Heart left ventricle (tissue), 16 donors: ENCODE measurements at places on chromosomes 3 and 15.

DNA sequence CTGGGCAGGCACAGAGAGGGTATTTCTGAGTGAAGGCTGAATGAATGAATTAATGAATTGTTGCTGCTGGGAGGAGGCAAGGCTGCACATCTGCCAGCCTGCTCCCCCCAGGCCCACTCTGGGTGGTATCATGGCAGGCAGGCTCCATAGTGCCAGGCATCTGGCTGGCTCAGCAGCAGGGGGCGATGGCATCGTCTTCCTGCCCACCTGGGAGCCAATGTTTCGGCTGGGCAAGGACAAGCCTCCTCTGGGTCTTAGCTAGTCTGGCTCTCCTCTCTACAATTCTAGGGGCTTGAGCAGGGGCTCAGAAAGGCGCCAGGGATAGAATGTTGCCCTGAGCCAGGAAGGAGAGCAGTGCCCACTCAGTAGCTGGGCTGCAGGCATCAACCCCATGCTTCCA lies 1.7 kb upstream of the TLR9 start:
- no peak for DNase-seq

DNA sequence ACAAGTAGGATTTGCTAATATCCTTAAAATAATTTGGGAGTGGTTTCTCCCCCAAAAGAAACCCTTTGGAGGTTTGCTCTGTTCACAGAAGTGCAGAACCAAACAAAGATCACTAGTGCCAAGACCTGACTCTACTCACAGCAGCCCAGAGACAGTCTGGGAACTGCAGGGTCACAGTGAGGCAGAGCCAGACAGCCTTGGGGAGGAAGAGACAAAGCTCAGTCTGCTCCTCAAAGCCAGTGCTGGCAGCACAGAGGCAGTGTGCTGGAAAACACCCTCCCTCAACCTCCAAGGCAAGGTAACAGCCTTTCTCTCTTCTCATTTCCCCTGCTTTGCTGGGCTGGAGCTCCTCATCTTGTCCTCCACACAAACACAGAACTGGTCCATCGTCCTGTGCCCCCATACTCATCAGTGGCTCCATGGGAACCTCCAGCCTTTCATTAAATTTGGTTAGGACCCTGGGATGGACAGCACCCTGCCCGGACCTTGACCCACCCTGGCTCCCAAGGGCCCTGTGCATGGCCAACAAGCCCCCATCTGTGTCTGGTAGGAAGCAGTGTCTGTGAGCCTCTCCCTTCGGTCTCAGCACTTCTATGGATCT lies 12.6 kb downstream of the RAB6B start:
- DNase-seq: no peak

GRCh38 chr3:113213896-113214587 lies 2.7 kb downstream of the BOC start:
- no peak for DNase-seq

DNA sequence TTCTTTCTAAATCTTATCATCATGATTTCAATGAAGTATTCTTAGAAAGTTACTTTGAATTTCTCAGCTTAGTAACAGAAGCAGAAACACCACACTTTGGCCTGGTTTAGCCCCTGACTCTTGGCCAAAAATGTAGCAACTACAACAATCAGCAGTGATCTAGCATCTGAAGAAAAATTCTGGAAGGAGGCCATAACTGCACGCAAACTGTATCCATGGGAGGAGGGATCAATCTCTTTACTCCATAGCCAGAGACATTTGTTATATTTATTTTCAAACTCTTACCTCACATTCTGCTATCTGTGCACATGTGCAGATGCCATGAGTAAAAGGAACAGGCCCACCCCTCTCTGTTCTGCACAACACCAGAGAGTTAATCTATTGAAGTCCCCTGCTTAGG lies 251.0 kb upstream of the P2RY1 start:
- no peak for DNase-seq

DNA sequence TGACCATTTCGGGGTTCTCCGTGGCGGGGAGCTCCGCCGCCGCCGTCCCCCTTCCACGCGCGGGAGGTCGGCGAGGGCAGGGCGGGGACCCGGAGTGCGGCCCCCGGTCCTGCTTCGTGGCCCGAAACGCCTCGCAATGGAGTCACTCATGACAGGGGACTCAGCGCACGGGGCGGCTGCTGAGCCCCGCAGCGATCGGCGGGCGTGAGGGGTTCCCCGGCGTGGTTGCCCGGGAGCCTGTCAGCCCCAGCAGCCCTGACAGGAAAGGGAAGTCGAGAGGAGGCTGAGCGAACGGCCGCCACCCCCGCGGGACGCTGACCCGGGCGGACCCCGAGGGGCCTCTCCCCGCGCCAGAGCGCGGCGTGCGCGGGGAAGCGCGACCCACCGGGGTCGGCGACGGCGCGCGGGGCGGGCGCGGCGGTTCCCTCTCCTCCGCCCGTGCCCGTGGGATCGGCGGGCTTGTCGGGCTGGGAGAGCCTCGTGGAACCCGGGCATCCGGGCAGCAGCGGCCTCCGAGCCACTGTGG lies 564 bp upstream of the PIGZ start:
- DNase-seq: no peak

DNA sequence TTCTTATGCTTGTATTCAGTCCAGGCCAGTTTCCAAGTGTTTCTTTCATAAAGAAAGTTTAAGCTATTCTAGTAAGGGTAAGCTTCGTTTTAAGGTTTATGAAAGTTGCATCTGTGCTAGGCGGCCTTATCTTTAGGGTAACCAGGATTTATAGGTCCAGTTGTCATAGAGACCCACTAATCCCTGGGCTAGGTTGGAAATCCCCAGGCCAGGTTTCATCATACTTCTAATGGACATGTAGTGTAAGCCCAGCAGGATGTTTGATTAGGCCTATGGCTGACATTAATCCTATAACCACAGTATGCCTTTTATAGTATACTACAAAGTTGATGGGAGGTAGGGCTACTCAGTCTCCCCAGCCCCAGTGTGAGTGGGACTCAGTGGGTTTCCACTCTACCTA lies 312.4 kb downstream of the CACNA2D3 start:
- no peak for DNase-seq

DNA sequence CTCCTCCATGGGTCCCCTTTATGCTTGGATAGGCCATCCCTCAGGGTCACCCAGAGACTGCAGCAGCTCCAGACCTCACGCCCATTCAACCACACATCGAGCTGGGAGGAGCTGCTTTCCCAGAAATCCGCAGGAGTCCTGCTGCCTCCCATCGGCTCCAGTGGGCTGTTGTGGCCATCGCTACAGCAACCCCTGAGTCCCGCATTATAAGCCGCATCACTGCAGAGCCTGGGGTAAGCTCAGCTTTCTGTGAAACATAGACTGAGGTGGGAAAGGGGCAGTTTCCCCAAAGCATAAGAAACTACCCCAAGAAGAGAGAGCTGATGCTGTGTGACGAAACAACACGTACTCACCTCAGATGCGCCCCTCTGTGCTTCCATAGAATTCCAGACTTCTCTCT lies 35.7 kb downstream of the MRPL46 start:
- DNase-seq: no peak

DNA sequence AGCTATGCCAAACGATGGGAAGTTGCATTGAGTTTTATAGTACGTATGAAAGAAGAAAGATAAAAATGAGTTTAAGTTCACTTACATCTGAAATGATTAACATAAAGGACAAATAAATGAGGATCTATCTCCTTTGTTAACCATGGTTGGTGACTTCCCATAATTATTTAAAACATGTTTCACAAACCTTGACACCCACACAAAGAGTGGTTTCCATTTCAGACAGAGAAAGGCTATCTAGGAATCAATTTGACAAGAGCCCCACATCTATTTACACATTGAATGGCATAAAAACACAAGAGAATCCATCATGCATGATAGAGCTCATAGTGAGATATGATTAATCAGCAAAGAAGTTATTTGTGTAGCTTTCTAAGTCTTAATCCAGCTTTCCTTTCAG lies 14.2 kb upstream of the MTMR10 start:
- DNase-seq: no peak

GRCh38 chr3:192919901-192920300 lies 2.2 kb upstream of the MB21D2 start:
- no peak for DNase-seq

- no peak for DNase-seq
These were observed 2.3 kb downstream of the FBN1 start for GRCh38 chr15:48643206-48643605.

DNA sequence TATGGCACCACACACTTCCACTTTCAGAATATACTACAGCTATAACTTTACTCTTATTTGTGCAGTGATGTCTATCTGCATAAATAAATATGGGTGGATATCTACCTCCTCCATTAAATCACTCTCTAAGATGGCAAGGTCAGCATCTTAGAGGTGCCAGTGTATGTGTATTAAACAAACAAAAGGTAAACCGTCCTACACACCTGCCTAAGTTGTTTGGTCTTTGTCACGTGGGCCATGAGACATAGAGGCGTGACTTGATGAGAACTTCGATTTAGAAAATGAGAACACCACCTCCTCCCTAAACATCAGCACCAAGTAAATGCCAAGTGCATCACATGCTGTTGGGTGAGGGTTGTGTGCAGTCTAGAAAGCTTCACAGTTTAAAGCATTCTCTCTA lies 310.6 kb downstream of the GRM7 start:
- DNase-seq: no peak

- DNase-seq: no peak
These were observed 253.7 kb downstream of the PLCL2 start for GRCh38 chr3:17138246-17139039.

GRCh38 chr15:66226736-66227135 lies 26.8 kb downstream of the MEGF11 start:
- DNase-seq: no peak

DNA sequence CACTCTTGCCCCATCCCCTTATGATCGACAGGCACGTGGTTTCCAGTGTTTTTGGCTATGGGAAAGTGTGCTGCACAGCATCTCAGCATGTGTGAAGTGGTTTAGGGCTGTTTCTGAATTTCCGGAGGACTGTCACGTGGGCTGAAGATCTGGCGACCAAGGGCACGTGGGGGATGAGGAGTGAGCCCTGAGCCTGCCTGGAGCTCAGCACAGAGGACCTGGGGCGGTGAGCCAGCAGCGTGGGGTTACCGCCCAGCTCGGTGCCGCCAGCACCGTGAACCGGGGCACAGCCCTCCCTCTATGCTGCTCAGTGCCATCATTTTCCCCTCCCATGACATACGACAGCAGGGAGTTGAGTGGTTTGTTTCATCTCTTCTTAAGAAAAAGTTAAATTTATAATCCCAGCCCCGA lies 150.2 kb downstream of the DNAJB8 start:
- no peak for DNase-seq

- no peak for DNase-seq
These were observed 76.3 kb upstream of the ABHD17C start for GRCh38 chr15:80618685-80619400.

- no peak for DNase-seq
These were observed 149.8 kb downstream of the TMCO5A start for GRCh38 chr15:38084289-38084688.

- DNase-seq: no peak
These were observed at the start of gene OR5K2 for GRCh38 chr3:98497381-98497780. TSS of gene OR5K2 (plus strand) at chr3:98497681. CDS start at chr3:98497681, 0 bp downstream.

DNA sequence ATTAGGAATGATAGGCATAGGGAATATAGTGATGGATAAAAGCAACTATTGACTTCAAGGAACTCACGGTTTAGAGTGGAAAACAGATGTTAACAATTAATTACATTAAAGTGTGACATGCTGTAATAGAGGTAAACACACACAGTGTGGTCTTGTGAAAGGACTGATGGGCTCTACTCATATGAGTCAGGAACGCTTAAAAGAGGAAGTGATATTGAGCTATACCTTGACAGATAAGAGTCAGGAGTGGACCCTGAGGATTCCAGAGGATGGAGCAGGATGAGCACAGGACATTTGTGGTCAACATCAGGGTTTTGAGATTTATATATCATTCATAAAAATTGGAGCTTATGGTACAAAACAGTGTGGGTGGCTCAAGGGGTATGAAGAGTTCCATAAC lies 11.0 kb downstream of the EXOG start:
- no peak for DNase-seq

DNA sequence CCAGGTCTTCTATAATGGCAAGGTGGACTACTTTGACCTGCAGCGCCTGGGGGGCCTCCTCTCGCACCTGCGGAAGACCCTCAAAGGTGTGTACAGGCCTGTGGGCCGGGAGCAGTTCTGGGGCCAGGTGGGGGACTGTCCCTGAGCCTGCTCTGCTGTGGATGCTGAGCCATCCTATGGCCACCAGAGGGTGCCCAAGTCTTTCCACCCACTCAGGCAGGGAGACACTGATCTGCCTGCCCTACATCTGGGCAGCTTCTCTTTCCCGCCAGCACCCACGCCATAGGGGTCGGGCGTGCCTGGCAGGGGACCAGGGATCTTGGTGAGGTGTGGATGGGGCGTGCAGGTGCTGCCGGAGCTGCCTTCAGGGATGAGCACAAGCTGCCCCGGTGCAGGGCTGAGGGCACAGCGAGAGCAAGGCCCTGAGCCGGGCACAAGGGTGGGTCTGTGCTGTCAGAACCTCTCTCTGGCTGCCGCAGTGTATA lies 14.1 kb downstream of the RNF123 start:
- DNase-seq: peak; percentile 56

GRCh38 chr15:72534523-72534922 lies 60.4 kb downstream of the ARIH1 start:
- no peak for DNase-seq

DNA sequence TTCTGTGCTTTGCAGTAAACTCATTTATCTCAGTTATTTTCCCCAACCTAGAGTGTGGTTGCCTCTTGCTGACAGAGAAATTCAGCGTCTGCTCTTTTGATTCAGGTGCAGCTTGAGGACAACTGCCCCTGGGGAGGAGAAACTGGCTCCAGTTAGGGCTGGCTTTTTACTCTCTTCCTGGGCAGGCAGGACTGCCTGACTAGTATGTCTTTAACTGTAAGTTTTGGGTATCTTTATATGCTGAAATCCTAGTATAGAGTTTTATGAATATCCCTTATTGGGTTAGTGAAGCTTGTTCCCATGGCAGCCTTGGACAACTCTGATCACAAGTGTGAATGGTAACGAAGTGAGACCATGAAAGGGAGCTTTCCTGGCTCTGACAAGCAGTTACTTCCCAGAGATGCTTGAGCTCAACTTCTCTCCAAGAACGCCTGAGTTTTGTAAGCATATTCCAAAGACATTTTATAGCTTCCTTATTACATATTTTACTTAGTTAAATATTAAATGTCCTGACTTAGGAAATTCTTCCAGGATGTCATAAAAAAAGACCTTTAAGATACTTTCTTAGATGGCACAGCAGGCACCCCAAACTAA lies 27.1 kb downstream of the CCNB2 start:
- no peak for DNase-seq

DNA sequence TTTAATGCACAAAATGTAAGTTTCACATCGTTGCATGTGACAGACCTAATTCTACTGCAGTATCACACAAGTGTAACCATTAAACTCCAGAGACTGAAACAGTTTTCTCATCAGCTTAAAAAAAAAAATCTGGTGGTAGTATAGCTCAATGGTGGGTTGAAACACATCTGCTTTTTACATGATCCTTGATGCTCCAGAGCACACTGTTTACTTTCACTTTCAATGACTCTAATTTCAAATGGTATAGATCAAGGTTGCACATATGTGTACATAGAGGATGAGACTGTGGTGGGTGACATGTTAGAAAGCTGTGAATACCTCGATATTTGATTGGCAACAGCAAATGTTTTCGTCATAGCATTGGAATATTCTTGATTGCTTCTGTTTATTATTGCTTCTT lies 22.4 kb downstream of the MCTP2 start:
- DNase-seq: no peak

GRCh38 chr15:52331490-52332240 lies 36.1 kb upstream of the MYO5C start:
- no peak for DNase-seq

GRCh38 chr3:112734171-112734570 lies 93.2 kb upstream of the CCDC80 start:
- DNase-seq: no peak
